ENCODE measurements at places on chromosomes 2 and 18. TPM values are rescaled to one million over a fixed set of nuclear protein-coding genes. Genes with fewer than 3 reads are reported as not detected.

CELF4 gene
- polyA plus RNA-seq: 2.9 TPM

EPB41L3 gene
- 22.9 TPM for polyA plus RNA-seq

MAP3K19 gene
- polyA plus RNA-seq: not detected

WDSUB1 gene
- polyA plus RNA-seq: 18.6 TPM

UGGT1 gene
- 11.8 TPM for polyA plus RNA-seq

MYOM1 gene
- 1.8 TPM for polyA plus RNA-seq

LRATD1 gene
- 44.4 TPM for polyA plus RNA-seq

EGR4 gene
- 1.9 TPM for polyA plus RNA-seq

Measured in hepatocyte (in vitro differentiated cells).